ENCODE measurements at places on chromosomes 7 and 10.

DNA sequence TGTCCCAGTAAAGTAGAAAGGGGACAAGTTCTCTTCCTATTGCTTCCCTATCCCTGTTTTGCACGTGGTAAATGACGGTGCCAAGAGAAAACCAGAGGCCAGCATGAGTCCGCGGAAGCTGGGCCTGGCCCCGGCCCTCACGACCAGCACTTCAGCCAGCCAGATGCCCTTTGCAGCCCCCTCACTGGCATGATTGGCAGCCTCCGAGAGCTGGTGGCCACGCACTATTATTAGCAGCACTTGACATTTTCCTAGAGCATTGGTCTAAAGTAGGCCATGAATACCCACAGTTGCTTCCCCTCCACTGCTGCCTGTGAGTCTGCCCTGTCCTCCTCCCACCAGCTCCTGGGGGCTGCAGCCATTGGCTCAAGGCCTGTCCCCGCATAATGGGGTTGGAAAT, 369.1 kb downstream of the PLXNA4 start:
- DNase-seq = no peak

- no peak for DNase-seq
Measured at GRCh38 chr7:43647339-43647672, 64.4 kb downstream of the STK17A start.

- DNase-seq = no peak
Measured at GRCh38 chr10:103651783-103652476, 158.4 kb downstream of the NEURL1 start.

GRCh38 chr7:101978683-101979082, 161.3 kb downstream of the CUX1 start:
- no peak for DNase-seq

- DNase-seq = no peak
Measured at GRCh38 chr7:13990319-13990983, 985 bp upstream of the ETV1 start.

GRCh38 chr7:95478272-95479037, 7.3 kb upstream of the ASB4 start:
- DNase-seq = no peak

DNA sequence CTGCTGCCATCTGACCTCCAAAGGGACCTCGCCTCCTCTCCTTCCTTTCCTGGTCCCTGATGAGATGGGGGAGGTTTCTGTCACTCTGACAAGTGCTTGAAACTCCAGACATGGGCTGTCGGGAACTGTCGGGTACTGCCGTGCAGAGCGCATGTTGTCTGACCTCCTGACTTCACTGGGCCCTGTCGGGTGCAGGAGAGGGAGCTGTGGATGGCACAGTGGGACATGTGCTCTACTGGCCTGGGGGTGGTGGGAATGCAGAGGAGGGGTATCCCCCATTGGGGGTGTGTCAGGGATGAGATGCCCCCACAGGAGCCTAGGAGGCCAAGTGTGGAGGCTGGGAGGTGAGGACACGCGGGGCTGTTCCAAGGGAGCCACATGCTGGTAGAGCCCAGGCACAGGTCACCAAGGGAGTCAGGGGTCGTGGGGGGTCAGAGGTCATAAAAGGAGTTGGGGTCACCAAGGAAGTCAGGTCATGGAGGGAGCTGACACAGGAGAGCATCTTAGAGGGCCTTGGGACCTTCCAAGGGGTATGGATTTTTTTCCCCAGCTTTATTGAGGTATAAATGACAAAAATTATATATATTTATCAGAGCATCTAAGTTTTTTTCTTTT, 30.9 kb downstream of the TMEM120A start:
- no peak for DNase-seq

GRCh38 chr7:92621026-92621540, 30.9 kb upstream of the FAM133B start:
- peak; percentile 79 for DNase-seq

GRCh38 chr7:79461660-79462059, 8.2 kb upstream of the MAGI2 start:
- no peak for DNase-seq

GRCh38 chr10:113022265-113022664, 72.2 kb downstream of the TCF7L2 start:
- DNase-seq = no peak

GRCh38 chr10:117745301-117745700, 202.8 kb downstream of the EMX2 start:
- no peak for DNase-seq

DNA sequence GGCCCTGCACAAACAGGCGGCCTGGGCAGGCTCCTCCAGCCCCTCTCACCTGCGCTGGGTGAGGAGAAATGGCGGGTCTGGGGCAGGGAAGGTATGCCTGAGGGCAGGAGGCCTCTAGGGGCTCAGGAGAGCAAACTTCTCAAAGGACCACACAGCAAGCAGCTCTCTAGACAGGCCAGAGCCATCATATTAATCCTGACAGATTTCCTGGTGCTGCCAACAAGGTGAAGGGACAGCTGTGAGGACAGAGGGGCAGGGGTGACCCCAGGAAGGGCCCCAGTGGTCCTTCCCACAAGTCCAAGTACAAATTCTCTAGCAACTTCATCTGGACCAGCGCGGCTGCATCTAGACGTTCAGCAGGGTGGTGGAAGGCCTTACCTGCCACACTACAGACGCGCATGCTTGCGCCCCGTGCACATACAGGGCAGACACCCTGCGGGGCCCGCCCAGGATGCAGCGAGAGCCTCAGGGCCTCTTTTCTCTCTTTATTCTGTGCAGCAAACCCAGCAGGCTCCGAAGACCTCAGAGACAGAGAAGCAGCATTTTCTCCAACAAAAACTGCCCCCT, 62.1 kb downstream of the ZRANB1 start:
- no peak for DNase-seq

GRCh38 chr10:966466-967235, 21.6 kb upstream of the GTPBP4 start:
- DNase-seq = no peak

GRCh38 chr7:12110425-12110824, 100.7 kb upstream of the TMEM106B start:
- no peak for DNase-seq

DNA sequence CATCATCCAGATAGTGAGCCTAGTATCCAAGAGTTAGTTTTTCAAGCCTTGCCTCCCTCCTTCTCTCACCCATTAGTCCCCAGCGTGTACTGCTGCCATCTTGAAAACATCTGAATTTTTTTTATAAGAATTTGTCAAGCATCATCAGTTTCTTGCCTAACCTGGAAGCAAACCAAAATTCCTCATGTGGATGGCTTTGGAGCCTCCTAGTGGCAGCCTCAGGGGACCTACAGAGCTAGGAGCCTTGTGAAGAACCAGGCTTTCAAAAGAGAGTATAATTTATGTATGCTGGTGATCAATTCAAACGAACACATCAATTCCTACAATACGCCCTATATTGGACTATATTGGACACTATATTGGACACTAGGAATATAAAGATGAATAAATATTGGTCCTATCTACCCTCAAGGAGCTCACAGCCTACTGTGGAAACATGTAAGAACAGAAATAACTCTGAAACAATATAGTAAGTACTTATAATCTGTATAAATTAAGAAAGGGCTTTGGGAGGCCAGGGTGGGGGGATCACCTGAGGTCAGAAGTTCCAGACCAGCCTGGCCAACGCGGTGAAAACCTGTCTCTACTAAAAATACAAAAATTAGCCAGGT, 63.4 kb downstream of the HPSE2 start:
- DNase-seq = no peak

DNA sequence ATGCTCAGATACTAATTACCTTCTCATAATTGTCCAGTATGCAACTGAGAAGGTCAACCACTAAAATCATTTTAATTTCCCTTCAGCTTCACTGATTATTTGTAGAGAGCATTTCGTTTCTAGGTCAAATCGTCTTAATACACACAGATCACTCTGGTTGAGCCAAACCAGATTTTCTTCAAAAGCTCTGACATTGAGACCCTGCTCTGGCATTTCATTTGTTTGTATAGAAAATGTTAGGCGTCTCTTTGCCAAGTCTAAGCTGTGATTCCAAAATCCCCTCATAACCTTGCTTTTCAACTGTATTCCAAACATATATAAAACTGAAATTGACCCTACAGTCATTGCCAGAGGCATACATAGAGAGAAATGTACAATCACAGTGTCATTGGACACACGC, 520.0 kb downstream of the CNTNAP2 start:
- DNase-seq = no peak

DNA sequence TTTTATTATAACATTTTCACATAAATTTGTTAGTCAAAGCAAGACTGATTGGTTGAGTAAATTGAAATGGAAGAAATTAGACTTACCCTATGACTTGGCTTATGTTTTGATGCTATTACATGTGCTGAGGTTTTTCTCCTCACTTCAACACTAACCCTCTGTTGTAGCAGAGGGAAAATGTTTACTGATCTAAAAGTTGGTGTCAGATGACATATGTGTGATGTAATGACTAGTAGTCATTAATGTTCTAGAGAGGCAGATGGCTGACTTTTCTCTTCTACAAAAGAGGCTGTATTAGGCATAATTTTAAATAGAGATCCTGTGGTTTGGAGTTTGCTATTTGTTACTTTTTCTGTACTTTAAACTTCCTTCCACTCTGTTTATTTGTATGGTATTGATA, 266.0 kb downstream of the BBS9 start:
- DNase-seq = no peak

- DNase-seq = no peak
Measured at GRCh38 chr10:34696423-34696822, 118.7 kb downstream of the PARD3 start.

DNA sequence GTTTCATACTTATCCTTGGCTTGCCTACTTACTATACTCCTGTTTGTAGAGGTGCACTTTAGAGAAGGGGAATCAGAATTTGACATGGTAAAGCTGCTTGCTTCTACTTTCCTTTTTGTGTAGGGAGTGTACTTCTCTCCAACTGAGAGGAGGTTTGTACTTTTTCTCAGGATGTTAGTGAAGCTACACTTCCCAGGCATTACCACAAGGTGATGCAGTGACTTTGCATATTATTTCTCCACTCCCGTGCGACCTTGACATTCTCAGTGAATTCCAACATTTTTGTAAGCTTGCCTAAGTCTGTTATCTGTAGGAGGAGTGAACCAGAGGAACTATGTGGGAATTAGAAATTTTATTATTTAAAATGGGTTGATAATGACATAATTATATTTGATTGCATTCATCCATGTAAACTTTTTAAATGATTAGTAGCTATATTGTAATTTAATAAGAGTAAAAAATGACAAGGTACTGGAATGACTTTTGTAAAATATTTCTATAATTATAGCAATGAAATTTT, 5.2 kb downstream of the TAX1BP1 start:
- no peak for DNase-seq

- no peak for DNase-seq
Measured at GRCh38 chr10:11699550-11700097, 42.6 kb upstream of the ECHDC3 start.

- DNase-seq = no peak
Measured at GRCh38 chr10:28130267-28130666, 131.4 kb upstream of the ODAD2 start.

DNA sequence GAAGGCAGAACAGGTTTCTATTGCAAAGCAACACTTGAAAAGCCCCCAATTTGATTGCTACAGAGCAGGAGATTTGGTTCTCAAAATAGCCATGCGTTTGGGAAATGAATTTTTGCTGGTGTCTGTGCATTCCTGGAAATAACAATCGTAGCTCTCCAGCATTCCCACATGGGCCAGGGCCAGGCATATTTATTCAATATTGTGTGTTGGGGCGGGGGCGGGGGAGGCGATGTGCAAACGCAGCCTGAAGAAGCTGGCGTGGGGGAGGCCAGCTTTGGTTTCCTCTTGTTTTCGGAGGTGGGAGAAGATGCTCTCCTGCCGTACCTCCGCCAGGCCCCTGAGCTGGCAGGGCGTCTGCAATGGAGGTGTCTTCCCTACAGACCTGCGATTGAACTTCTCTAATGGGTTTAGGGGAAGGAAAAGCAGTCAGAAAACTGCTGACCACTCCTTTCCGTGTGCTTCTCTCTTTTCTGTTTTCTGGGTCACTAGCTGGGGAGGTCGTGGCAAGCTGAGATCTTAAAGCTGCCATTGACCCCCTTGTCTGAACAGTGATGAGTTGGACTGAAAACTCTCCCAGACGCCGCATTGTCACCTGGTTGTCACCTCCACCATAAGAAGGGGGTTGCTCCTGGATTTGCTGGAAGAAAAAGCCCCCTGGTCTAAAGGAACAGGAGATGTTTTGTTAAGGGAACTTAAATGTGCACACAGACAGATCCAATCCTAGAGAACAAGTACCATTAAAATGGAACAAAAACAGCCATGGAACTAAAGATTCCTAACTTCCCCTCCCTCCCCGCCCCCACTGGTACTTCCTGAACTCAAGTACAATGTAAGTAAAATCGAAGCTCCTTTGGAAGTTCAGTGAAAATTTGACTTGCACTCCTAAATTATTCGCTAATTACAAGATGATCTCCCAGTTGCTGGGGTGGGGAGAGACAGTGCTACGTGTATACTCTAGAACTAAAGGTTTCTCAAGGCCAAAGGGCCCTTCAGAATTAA, 56.4 kb upstream of the HABP2 start:
- no peak for DNase-seq

DNA sequence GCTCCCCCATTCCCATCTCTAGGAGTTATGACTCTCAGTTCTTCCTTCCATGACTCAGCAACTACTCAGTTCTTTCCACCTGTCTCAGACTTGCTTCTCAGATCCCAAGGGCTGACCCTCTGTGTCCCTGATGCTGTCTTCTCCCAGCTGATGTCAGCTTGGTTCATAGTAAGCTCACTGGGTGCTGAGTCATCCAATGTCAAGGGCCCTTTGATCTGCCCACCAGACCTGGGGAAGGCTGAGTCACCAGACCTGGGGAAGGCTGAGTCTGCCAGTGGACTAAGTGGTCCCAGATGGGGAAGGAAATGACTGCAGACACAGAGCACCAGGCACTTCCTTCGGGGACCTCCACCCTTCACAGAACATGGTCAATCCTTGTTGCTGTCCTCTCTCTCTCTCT, 76.1 kb upstream of the ZEB1 start:
- DNase-seq = peak; percentile 53

DNA sequence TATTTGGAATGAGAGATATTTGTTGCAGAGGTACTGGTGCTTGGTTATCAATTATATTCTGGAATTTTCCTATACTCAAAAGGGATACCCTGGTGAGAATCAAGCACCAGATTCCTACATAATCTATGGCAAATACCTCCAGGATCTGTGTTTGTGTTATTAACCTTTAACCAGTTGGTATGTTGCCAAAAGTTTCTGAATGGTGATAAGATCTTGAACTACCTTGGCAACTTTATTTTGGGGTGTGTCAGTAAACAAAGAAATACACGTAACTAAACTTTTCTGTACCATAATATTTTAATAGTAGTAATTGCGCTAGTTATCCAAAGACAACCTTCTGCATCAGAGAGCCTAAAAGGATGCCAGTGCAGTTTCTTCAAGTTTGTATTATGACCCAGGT, 13.4 kb downstream of the SCIN start:
- no peak for DNase-seq

GRCh38 chr10:120929166-120929565, 78.0 kb downstream of the WDR11 start:
- no peak for DNase-seq

- no peak for DNase-seq
Measured at GRCh38 chr10:111974325-111974724, 209.2 kb downstream of the GPAM start.

All from retinal pigment epithelial cell (primary cell).